NCI-H69 (cell line): ENCODE measurements at places on chromosomes 2 and 18.
A peak's percentile ranks its signal among the peaks of the same experiment; 100 is the strongest.

- DNase-seq, result no peak
These were observed 34.1 kb downstream of the PARD6G start for GRCh38 chr18:80213182-80213581.

- peak; percentile 100 for DNase-seq
These were observed 316.7 kb upstream of the CHAC2 start for GRCh38 chr2:53450923-53451322.

GRCh38 chr18:31634331-31634713, 42.6 kb downstream of the TTR start:
- DNase-seq, result no peak

DNA sequence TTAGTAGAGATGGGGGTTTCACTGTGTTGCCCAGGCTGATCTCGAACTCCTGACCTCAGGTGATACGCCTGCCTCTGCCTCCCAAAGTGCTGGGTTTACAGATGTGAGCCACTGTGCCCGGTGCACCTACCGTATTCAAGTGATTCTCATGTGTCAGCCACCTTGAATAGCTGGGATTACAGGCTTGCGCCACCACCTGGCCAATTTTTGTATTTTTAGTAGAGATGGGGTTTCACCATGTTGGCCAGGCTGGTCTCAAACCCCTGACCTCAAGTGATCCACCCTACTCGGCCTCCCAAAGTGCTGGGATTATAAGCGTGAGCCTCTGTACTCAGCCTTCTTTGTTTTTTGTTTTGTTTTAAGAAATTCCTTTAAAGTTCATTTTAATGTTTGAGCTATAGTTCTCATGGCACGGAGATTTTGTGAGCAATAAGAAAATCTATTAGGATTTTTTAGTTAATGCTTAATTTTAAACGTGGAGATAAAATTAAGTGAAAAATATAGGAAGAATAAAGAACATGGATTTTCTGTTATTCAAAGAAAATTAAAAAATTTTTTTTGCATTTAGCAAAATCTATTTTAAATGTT, 242.6 kb downstream of the PHLPP1 start:
- peak; percentile 85 for DNase-seq

GRCh38 chr18:63454497-63454896, 22.3 kb upstream of the SERPINB5 start:
- DNase-seq, result peak; percentile 53

DNA sequence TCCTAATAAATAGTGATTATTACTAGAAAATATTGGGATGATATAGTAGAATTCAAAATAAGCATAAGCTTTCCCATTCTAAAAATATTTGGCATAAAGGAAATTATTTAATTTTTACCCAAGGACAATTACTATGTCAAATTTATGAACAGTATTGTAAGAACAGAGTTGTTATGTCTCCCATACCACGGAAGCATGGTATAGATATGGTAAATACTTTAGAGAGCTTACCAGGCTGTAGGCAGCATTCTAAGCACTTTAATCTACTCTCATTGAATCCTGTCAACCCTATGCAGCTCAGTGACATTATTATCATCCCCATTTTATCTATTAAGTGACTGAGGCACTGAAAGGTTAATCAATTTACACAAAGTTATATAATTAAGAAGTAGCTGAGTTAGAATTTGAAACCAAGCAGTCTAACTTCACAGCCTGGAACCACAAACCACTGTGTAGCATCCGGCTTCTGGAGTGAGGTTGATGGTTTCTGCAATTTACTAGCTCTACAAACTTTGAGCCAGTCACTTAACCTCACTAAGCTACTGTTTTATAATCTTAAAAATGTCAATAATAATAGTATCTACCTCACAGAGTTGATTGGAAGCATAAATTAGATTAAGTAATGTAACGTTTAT, 323.7 kb downstream of the ARHGAP15 start:
- no peak for DNase-seq

DNA sequence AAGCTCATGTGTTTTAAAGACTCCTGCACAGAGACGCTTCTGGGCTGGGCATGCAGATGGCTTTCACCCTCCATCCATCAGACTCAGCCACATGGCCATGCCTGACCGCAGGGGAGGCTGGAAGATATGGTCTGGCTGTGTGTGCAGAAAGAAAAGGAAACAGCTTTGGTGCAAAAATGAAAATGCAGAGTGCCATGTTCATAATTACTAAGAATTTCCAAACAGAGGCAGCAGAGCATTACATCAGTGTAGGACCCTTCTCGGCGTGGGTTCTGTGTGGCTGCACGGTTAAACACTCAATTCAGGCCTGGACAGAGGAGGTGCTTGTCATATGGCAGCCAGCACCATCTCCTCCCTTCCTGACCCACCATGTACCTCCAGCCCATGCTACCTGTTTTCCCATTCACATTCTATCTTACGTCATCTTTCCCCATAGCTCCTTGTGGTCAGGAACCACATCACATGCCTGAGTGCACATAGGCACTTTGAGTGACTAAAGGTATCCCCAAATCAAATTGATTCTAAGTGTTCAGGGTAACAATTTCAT, 200.3 kb upstream of the ID2 start:
- DNase-seq, result no peak

DNA sequence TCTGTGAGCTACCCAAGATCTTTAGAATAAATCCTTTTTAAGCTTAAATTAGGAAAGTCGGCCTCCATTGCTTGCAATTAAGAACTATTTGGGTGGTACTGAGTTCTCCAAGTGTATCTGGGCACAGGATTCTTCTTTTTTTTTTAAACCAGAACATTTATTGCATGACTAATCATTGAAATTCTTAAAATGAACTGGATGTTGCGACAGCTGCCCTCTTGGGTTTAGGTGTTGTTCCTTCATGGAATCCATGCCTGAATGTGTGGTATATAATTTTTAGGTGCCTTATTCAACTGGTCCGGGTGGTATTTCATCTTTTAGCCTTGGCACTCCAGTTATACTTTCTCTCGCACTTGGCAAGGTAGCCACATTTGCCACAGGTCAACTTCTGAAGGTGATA, 14.5 kb upstream of the KCNK3 start:
- no peak for DNase-seq

DNA sequence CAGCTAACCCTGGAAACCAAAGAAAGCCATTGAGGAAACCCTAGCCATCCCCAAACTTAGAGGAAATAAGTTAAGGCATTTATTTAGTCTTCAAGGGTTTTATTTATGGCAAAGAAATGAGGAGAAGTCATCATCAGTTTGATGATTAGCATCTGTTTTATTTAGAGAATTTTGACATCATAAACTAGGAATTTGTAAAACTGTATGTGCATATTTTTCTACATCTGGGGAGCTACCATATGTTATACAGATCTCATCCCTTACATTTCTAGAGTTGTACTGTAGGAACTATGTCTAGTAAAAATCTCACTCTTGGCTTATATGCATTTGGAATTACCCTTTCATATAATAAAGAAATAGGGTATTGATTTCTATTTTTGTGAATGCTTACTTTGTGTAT, 48.7 kb downstream of the FMNL2 start:
- no peak for DNase-seq

GRCh38 chr2:29444150-29444549, 328.9 kb downstream of the CLIP4 start:
- no peak for DNase-seq

DNA sequence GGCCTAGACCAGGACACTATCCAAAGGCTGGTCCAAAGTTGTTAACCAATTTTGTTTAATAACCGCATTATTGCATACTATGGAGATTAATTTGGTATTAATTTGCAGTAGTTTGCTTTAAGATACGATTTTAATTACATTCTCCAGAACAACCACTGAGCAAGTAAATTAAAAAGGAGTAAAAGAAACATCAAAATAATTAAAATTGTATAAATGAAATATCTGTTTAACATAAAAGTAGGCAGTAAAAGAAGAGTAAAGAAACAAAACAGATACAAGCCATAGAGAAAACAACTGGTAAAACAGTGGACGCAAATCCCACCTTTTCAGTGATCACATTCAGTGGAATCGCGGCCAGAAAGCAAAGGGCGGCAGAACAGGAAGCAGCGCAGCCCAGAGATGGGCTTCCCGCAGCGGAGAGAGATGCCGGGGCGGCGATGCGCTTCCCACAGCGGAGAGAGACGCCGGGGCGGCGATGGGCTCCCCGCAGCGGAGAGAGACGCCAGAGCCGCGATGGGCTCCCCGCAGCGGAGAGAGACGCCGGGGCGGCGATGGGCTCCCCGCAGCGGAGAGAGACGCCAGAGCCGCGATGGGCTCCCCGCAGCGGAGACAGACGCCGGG, 176.8 kb downstream of the RTP5 start:
- DNase-seq, result no peak

DNA sequence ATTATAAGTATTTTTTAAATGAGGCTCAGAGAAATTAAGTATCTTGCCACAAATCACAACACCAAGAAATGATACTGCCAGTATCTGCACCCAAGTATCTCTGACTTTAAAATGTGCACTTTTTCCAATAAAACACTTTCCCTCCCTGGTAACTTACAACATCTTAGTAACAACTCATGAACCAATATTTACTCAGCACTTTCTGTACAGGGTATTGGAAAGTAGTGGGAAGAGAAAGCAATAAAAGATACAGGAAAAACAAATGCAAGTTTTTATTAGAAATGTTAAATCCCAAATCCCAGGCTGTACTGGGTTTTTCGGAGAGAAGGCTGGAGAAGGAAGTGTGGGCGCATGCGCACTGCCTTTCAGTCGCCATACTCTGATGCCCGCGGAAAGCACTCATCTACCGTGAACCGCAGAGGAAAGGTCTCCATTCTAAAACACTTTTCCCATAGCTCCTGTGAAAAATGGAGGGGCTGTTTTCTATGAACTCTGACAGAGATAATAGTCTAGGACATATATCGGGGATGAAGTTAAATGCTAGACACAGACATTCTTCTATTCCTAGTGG, 52.1 kb downstream of the L3MBTL4 start:
- no peak for DNase-seq

DNA sequence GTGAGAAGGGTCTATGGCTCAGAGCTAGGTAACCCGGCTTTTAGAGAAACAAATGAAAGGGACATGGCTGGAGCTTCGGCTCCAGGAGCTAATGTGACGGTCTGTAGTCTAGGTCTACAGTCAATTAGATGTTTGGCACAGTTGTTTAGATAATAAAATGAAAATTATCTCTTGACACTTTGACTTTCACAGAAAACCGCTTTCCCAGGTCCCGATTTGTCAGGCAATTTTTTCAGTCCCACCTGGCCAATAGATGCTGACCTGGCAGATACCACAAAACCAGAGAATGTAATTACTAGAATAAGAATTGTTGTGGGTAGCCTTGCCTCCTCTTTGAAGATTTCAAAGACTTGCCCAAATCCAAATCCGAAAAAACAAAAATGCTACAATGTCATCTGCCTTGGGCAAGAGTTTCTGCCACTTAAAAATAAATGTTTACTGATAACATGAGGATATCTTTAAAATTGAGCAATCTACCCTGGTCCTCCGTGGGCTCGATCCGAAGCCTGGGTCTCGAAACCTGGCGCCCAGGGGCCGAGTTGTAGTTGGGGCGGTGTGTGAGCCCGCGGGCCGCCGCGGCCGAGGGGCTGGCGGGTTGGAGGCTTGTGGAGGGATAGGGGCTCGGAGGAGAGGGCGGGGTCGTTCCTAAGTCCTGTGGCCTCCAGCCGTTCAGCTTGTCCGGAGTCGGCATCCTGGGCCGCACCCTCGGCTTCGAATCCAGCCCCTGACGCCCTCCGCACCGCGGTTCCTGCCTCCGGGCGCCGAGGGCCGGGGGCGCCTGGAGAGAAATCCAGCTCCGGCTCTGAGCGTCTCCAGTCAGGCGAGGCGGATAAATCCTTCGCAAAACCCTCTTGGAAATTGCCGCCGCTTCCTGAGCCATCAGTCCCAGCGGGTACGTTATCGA, 2.3 kb downstream of the EMX1 start:
- DNase-seq, result no peak

DNA sequence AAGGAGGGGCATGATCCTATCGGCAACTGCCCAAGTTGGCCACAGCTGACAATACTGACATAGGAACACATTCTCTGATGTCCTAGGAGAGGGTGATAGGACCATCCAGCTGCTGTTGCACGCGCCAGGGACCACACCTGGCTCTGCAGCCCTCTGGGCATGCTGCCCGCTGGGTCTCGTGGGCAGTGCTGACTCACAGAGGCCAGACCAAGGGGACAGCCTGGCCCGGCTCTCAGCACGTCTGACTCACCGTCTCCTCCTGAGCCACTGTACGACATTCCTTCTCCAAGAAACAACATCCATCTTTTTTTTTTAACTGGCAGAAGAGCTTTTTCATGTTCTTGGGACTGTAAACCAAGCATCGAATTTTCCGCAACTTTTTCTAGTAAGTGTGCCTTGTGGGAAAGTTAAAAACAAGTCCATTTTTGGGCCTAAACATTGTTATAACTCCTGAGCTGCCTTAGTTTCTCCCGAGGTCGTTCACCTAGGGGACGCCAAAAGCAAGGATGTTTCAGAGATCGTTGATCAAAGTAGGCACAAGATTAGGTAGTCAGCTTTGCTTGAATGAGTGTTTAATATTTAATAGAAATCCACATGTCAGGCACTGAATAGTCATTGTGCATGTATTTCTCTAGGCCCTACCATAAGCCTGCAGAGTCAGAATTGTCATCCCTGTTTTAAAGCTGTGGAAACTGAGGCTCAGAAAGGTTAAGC, 100.3 kb downstream of the TTC32 start:
- DNase-seq, result no peak

- peak; percentile 95 for DNase-seq
These were observed 59.7 kb upstream of the DNMT3A start for GRCh38 chr2:25401307-25402026.

DNA sequence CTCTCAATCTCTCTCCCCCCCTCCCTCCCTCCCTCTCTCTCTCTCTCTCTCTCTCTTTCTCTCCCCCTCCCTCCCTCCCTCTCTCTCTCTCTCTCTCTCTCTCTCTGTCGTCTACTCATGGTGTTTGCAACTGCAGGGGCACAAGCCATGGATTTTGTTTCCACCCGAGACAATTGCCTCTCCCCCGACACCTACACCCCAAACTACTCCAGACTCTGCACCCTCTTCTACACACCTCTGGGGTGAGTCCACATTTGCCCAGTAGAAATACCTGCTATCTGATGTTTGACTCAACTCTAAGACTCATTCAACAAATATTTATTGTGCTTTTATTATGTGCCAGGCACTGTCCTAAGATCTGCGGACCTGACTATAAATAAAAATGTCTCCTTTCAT, 93.7 kb downstream of the TMEM17 start:
- DNase-seq, result no peak

GRCh38 chr2:197626965-197627625, 48.3 kb downstream of the RFTN2 start:
- no peak for DNase-seq

- DNase-seq, result peak; percentile 62
These were observed 68.6 kb downstream of the MTCL1 start for GRCh38 chr18:8773980-8774379.

- no peak for DNase-seq
These were observed 50.4 kb downstream of the PLEKHA3 start for GRCh38 chr2:178530625-178531142.

GRCh38 chr18:59488899-59489298, 129.8 kb upstream of the LMAN1 start:
- no peak for DNase-seq
